Panc1 (cell line): ENCODE measurements at places on chromosomes 2 and 18.

DNA sequence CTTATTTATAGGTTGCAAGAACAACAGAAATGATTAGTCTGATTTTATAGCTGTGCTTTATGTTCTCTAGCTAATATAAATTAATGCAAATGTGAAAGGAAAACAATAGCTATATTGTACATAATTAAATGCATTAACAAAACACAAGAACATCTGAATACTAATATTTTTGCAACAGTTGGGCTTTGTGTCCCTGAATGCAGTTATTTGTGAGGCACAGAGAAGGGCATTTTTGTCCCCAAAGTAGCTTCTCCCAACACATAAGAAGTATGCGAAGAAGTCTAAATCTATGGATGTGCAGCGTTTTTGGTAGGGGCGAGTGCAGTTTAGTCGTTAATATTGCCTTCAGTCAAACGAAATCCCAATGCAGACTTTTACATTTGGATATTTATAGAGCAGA lies 110.0 kb downstream of the MBP start:
- no peak for DNase-seq

- DNase-seq, result no peak
Observed at GRCh38 chr2:1791006-1791605, 46.8 kb upstream of the PXDN start.

- DNase-seq, result no peak
Observed at GRCh38 chr2:38794235-38794946, 16.4 kb downstream of the GEMIN6 start.

- DNase-seq, result no peak
Observed at GRCh38 chr2:11899264-11899818, 152.9 kb downstream of the LPIN1 start.

- DNase-seq, result no peak
Observed at GRCh38 chr2:141068053-141068682, 1062.6 kb downstream of the LRP1B start.

GRCh38 chr2:201164166-201164565 lies 18.8 kb upstream of the CASP10 start:
- no peak for DNase-seq

DNA sequence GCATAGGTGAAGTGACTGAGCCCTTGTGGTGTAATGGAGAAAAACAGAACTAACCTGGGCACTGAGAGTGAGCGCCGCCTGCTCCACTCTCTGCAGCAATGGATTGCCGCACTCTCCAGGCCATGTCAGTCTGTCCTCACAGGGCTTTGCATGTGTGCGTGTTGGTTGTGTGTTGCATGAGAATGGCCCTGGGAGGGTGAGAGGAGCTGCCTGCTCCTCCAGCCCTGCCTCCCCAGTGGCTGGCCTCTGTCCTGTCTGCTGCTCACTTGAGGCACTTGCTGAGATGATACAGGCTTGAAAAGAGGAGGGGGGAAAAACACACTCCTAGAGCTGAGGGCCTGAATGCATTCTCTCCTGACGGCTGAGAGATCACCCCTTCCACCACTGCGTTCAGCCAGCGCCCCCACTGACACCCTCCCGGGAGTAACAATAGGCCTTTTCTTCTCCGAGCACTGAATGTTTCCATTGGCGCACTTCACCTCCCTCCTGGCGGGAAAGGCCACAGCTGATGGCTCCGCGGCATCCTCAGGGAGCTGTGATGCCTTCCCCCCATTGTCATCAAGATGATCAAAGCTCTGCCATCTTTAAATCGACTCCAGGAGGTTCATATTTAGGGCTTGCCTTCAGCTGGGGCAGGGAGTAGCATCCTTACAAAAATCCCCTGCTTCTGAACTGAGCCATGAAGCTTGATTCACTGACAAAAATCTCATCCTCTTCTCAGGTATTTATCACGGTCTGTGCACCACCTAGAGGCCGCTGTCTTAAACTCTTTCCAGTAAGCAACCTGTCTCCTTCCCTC lies 49.9 kb upstream of the DAPL1 start:
- no peak for DNase-seq

DNA sequence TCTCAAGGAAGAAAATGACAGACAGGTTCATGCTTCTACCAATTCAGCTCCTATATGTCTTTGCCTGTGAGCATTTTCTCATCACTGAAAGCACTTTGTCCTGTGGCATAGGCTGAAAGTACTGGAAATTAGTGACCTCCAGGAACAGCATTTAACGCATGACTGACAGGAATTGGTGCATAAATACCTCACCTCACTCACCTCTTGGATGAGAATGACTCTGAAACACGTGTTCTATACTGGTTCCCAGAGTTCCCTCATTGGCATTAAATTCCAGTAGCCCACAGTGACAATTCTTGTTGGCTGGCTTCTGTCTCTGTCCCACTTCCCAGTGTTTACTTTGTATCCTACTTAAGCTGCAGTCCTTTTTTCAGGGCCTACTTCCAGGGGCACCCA lies 83.4 kb upstream of the MAPRE2 start:
- no peak for DNase-seq
